ENCODE measurements at places on chromosomes 4 and X.

DNA sequence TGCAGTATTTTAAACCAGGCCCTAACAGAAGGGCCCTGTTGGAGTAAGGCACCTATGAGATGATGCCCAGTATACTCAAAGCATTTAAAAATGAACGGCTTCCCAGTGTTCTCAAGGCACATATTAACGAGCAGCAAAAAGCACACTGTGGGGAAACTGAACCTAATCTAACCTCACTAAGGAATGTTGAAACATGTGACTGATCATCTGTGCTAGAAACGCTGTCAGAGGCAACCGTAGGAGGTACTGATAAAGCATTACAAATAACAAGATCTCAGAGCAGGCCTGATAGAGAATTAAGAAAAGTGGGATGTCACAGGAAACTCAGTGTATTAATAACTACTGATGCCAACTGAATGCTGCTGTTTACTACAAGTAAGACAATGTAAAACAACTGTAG is 24.0 kb downstream of the ASB9 start:
- DNase-seq: no peak

GRCh38 chrX:38437093-38437492 is 84.7 kb downstream of the OTC start:
- DNase-seq: no peak

- DNase-seq: no peak
Measured at GRCh38 chrX:31255310-31256033, 183.6 kb upstream of the FTHL17 start.

- no peak for DNase-seq
Measured at GRCh38 chr4:2154215-2154740, 87.6 kb downstream of the HAUS3 start.

DNA sequence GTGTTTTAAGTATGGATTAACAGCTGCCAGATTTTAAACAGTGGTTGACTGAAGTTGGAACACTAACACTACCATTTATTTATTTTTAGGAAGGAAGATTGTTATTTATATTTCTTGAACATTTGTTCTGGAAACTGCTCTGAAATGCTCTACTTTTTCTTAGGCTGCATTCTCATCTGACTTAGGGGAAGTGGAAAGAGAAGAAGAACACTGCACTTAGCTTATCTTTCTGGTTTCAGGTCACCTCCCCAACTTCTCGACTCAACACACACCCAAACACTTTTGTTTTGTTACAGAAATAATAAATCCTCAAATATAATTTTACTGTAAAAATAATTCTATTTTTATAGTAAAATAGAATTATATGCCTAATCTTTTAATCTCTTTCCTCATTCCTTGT is 18.6 kb downstream of the BLTP1 start:
- no peak for DNase-seq

DNA sequence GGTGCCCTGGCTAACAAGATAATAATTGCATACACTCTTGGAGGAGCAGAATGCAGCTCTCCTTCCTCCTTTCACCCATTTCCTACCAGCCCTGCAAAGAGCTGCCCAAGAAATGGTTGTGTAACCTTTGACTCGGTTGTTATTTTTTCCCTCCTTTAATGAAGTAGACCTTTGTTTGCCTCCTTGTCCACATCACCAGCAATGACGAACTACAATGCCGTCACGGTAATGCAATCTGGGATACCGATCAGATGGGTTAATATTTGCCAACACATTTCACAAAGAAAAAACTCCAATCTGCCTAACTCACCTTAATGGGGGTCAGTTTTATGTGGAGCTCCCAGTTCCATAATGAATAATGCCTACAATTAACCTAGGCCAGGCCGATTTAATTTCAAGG is 32.0 kb downstream of the GPRIN3 start:
- no peak for DNase-seq

- DNase-seq: peak; percentile 1
Measured at GRCh38 chrX:64093761-64094160, 111.7 kb downstream of the AMER1 start.
